Heart left ventricle (tissue), 16 donors: ENCODE measurements at places on chromosomes 6 and 20. TPM values are rescaled to one million over a fixed set of nuclear protein-coding genes. Genes with fewer than 3 reads are reported as not detected.

Gene CST4
- not detected for total RNA-seq

GRCh38 chr20:24960861-24961260 lies 11.8 kb downstream of the CST7 start:
- DNase-seq, result no peak

Gene SOD2
- 888 TPM for total RNA-seq

- DNase-seq, result no peak
Observed at GRCh38 chr6:119915971-119916370, 566.4 kb upstream of the MAN1A1 start.

DNA sequence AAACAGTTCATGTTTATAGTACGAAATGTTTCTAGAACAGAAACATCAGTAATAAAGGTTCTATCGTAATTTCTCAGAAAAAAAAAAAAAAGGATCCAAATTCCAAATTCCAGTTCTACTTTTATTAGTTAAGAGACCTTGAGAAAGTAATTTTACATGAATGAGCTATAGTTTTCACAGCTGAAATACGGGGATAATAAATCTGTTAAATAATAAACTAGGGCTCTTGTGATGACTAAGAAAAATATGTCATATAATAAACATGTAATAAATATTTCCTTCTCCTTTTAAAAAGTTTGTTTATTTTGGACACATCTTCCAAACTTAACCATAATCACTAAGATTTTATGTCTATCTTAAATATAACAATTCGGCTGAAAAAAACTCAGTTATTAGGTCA lies 17.8 kb downstream of the RARS2 start:
- DNase-seq, result no peak

- no peak for DNase-seq
Observed at GRCh38 chr20:43462660-43463526, 5.2 kb downstream of the SRSF6 start.

Gene KHDRBS2
- total RNA-seq, result not detected

- DNase-seq, result no peak
Observed at GRCh38 chr6:35376281-35376680, 33.9 kb downstream of the PPARD start.

- DNase-seq, result no peak
Observed at GRCh38 chr6:13787137-13787536, 27.2 kb downstream of the MCUR1 start.

GRCh38 chr6:50922579-50923525 lies 104.2 kb downstream of the TFAP2B start:
- no peak for DNase-seq

Gene PLN
- total RNA-seq, result 1,531 TPM

DNA sequence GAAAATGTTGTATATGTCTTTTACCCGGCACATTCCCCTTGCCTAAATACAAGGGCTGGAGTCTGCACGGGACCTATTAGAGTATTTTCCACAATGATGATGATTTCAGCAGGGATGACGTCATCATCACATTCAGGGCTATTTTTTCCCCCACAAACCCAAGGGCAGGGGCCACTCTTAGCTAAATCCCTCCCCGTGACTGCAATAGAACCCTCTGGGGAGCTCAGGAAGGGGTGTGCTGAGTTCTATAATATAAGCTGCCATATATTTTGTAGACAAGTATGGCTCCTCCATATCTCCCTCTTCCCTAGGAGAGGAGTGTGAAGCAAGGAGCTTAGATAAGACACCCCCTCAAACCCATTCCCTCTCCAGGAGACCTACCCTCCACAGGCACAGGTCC lies 11.3 kb upstream of the MAPRE1 start:
- no peak for DNase-seq

Gene SLC44A4
- total RNA-seq, result not detected

GRCh38 chr6:52900536-52900935 lies 9.0 kb downstream of the GSTA3 start:
- no peak for DNase-seq

Gene DDX43
- total RNA-seq, result 0.11 TPM

Gene OPRL1
- 0.54 TPM for total RNA-seq

DNA sequence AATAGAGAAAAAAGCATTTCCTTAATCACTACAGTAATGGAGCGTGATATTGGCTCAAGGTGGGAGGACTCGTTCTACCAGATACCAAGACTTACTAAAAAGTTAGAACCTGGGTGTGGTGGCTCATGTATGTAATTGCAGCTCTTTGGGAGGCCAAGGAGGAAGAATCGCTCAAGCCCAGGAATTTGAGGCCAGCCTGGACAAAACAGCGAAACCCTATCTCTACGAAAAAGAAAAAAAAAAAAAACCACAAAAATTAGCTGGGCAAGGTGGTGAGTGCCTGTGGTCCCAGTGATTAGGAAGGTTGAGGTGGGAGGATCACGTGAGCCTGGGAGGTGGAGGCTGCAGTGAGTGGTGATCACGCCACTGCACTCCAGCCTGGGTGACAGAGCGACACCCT lies 24.0 kb upstream of the ATRN start:
- DNase-seq, result no peak

Gene XKR7
- total RNA-seq, result not detected

DNA sequence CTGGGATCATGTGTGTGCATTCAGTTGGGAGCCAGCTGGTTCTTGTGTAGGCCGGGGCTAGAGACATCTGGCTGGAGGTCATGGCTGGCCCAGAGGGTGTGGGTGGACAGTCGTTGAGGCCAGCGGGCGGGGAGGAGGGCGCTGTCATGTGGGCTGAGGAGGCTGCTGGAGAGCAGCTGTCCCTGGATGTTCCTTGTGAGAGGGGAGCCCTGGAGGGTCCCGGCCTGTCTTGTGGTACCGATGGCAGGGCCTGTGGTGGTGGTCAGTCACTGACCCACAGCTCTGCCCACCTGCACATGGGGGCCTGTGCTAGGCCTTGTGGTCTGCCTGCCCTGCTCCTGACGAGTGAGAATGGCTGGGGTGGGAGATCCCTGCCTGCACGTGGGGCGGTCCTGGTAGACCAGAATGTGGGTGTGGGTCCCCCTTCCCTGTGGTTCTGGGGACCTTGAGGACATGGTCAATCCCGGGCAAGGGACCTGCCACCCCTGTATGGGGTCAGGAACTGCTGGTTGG lies 1.9 kb upstream of the C20orf204 start:
- no peak for DNase-seq

DNA sequence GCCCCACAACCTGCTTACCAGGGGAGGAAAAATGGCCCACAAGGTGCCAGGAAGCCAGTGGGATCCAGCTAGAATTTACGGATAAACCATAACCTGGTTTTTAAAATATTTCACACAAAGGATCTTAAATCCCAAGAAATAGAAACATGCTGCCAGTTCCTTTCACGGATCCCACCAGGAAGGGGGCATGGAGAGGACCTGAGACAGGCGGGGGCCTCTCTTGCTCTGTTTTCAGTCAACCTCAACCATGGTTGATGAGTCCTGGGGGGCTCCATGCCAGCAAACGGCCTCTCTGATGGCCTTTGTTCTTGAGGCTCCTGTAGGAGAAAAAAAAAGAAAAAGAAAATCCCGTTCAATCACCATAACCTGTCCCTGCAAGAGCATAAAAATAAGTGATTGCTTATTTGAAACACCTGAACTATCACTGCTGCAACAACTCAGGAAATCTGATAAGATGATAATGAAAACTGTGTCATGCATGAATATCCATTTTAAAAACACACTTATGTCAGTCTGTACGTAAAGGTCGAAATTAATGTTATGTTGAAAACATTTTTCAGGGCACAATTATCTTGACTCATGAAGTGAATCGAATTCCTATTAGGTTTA lies 125.8 kb upstream of the CST7 start:
- no peak for DNase-seq

- DNase-seq, result peak; percentile 72
Observed at GRCh38 chr6:116210750-116211425, 43.0 kb downstream of the TSPYL4 start.

Gene TRIM40
- total RNA-seq, result not detected

Gene BACH2
- 4.0 TPM for total RNA-seq

Gene IL17F
- total RNA-seq, result not detected
